Left renal pelvis (tissue), 4 donors: ENCODE measurements at places on chromosomes 5 and 9.

GRCh38 chr9:89360465-89360864, 42.2 kb downstream of the SECISBP2 start:
- DNase-seq: no peak

DNA sequence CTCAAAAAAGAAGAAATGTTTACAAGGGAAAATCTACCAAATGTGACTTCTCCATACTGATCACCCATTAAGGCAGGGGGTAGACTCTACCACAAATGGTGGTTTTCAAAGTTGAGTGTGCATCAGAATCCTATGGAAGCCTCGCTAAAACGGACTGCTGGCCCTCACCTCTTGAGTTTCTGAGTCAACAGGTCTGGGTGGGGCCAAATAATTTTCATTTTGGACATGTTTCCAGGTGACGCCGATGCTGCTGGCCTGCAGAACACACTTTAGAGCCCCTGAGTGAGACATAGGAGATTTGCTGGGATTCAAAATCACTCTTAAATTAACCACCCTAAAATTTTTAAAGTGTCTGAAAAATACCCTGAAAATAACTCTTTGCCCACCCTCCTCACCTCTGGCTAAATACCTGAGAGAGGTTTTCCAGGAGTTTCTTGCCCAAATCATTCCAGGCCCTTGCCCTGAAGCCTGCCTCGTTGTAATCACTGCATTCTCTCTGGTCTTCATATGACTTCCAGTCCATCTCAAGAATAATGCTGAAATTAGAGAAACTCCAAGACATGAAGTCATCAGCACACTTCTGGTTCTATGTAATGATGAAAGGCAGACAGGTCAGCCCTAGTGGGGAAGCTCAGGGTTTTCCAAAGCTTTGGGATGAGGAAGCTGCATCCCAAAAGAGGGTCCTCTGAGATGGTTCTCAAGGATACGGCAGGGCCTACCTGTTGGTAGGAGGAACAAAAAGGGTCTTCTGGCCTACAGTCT, 18.2 kb downstream of the C9orf152 start:
- DNase-seq: no peak

DNA sequence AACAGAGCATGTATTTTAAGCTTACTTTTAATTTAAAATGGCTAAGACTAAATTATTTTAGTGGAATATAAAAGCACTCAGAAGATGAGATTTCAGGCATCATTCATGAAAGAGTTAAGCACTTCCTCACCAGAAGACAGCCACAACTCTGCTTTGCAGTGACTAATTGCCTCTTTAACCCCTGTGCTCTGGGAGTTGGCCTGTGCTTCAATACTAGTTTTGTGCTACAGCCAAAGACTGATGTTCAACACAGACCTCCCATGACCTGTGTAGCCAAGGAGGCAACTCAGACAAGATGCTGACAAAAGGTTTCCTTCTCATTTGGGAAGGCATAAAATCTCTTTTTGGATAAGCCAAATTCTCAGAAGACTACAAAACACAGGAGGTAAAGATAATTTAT, 353.5 kb downstream of the FBXL17 start:
- no peak for DNase-seq

GRCh38 chr9:105510024-105510423, 47.9 kb upstream of the FKTN start:
- no peak for DNase-seq

DNA sequence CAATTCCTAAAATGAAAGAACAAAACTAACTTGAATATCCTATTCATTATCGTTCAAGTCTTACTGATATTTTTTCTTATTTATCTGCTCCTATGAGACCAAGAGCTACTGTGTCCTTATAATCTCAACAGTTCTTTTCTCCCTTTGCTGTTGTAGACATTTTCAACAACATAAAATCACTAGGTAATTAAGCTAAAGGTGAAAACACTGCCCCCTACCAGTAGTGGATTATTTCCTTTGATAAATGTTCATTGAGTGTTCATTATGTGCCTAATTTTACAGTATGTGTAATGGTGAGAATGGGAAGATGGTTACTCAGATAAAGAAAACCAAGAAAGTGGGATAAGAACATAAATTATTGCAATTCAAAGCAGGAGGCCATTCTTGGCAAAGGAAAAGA, 41.4 kb upstream of the PAPPA start:
- DNase-seq: no peak

DNA sequence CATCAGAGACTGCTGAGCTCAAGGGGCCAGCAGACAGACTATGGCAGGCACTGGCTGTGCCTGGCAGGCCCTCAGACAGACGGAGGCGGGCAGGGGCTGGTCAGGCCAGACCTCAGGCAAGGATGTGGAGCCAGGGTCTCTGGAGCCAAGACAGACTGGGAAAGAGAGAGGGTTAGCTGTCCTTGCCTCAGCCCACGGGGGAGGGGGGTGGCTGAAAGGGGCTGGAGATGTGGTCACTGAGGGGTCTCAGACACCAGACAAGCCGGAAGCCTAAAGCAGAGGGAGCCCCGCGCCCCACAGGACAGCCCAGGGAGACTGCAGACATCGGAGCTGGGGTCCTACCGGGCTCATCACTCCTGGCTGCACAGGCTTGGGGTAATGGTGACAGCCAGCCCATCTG, 141.2 kb upstream of the FOXD4L5 start:
- no peak for DNase-seq
